ENCODE measurements at places on chromosomes 3 and 15.

- no peak for DNase-seq
These were observed 199.2 kb upstream of the CFAP20DC start for GRCh38 chr3:59249004-59249403.

DNA sequence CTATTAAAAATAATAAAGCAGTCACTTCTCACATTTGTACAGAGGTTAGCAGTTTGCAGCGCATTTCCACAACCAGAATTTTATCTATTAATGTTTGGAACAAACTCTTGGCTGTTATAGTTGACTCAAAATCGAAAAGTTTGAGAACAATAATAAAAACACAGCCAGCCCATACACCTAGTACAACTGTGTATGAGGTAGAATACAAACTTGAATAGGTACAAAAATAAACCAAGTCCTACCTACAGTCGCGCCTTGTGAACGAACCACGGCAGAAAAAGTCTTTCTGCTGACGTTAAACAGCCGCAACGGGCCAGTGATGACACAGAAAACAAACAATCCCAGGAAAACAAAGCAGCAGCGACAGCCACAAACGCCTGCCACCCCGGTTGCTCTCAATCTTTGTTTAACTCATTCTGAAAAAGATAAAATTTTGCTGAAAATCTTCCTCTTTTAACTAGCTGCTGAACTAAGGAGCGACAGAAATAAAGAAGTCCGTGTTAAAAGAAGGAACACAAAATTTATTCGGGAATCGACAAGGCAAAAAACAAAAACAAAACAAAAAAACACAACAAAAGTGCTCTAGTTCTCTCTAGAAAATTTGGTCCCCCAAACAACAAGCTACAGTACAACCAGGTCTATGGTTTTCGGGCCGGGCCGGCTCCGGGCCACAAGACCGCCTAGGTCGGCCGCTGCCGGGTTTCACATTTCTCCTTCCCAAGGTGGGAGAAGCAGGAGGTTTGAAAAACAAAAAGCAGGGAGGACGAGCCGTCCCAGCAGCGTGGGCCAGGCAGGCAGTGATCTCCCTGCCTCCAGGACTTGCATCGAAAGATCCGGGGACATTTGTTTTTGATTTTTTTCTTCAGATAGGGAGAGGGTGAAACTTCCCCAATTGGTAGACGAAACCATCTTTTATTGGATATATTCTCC is 2.9 kb downstream of the FOXL2 start:
- no peak for DNase-seq

DNA sequence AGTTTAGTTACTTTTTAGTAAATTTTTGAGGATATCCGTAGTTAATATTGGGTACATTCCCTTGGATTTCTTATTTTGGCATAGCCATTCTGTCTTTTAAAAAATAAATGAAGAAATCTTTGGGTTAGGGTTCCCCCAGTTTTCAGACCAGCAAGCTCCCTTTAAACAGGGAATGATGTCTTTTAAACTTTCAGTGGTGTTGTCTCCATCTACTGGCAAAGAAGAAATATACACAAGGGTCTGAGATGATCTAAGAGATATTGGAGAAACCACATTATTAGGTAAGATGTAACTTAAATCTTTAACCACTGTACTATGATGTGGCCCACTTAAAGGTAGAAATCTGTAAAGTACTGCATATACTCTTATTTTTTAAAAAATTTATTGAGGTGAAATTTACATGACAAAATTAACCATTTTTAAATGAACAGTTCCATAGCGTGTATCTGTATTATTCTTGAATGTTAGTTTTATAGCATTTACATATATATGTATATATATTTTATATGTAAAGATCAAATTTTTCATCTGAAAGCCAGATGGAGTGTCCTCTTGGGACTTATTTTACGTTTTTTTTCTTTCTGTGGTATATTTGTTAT is 35.1 kb upstream of the EIF3J start:
- no peak for DNase-seq

DNA sequence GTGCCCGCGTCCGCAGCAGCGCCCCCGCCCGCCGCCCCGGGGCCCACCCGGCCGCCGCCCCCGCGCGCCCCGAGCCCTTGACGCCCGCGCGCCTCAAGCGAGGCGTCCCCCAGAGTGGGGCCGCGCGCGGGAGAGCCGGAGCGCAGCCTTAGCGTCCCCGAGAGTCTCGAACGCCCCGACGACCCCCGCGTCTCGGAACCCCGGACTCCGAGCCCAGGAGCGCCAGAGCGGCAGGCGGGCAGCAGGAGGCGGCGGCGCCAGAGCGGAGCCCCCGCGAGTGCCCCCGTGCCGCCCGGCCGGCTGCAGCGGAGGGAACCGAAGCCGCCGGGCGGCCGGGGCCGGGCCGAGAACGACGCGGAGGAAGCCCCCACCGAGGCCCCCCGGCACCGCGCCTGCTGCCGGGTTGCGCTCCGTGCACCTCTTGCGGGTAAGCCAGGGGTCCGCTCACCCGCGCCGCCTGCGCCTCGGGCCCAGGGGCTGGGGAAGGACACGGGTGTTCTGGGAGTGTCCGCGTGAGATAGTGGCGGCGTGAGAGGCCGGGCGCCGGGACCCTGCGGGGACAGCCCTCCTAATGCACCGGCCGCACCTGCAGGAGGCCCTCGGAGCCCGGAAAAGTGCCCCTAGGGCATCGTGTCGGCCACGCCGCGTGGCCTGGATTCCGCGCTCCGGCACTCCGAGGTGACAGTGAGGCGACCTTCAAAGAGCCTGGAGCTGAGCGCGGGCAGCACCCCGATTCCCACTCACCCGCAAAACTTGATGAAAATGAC is 52.0 kb upstream of the ULK4 start:
- peak; percentile 49 for DNase-seq

DNA sequence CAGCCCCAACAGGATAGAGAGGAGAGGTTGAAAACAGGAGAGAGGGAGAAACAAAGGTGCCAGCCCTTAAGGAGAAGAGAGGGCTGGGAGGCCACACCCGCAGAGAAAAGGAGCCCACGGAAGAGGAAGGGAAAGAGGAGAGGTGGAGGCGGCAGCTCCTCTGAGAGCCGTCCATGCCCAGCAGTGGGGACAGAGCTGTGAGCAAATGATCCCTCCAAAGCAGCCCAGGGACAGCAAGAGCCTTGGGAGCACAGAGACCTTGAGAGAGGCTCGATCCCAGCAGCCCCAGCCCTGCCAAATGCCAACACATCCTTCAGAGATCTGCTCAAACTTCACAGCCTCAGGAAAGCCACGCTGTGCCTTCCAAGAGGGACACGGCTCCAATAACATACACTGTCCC is 66.7 kb upstream of the CORO2B start:
- DNase-seq, result no peak

- DNase-seq, result no peak
These were observed 71.2 kb downstream of the RSRC1 start for GRCh38 chr3:158181096-158181495.

DNA sequence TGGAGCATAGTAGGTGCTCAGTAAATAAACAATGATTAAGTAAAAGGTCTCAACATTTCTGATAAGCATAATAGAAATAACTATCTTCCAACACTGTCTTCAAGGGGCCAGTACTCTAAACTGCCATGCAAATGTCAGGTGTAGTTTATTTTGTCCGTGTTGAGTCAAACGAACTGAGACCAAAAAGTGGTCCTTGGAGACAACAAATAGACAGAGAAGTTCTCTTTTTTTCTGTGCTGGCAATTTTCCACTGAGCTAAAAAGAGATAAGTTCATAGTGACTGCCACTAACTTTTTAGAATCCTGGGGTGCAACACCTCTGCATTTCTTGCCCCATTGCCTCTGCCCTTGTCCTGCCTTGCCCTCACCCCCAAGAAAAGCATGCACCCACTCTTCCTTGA is 14.7 kb upstream of the MBNL1 start:
- DNase-seq, result no peak

- DNase-seq, result no peak
These were observed 7.4 kb upstream of the IQSEC1 start for GRCh38 chr3:13080591-13080990.

- DNase-seq, result no peak
These were observed 272.1 kb downstream of the SI start for GRCh38 chr3:164806188-164806587.

GRCh38 chr3:14324224-14324944 is 78.0 kb upstream of the SLC6A6 start:
- DNase-seq, result no peak

DNA sequence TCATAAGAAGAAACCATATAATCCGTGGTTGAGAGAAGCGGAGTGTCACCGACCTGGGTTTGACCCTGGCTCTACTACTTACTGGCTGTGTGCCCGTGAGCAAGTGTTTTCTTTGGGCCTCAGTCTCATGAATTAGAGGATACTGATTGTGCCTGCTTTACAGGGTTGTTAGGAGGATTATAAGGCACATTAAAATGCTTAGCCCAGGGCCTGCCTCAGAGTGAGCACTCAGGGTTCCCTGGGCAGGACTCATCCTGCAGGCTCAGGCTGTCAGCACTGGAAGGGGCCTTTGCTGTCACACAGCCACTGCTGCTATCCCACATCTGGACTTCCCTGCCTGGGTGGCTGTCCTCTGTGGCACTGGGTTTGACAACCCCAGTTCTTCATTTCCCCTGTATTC is 4.7 kb downstream of the PLA2G4F start:
- DNase-seq, result no peak

DNA sequence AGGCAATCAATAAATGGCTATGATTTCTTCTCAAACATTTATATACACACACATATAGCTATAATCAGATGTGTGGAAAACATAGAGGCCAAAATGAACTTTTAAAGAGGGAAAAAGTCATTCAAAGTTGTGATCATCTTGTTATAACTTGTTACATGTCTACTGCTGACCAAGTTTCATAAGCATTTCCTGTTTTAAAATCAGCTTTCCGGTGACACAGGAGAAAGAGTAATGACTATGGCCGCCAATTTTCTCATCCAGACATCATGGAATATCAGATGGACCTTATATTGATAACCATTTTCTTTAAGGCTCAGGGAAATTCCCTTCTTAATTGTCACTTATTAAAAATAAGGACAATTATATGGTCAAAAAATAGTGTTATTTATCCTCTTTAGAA is 71.7 kb upstream of the AGTR1 start:
- DNase-seq, result no peak

- no peak for DNase-seq
These were observed 127.9 kb downstream of the DMXL2 start for GRCh38 chr15:51494411-51495314.

- no peak for DNase-seq
These were observed 997.2 kb downstream of the TUSC7 start for GRCh38 chr3:117706756-117707155.

- no peak for DNase-seq
These were observed 59.0 kb downstream of the SLC12A1 start for GRCh38 chr15:48265135-48265534.

GRCh38 chr15:76059320-76060117 is at the start of gene TMEM266:
TSS of gene TMEM266 (plus strand) at chr15:76059985. CDS start at chr15:76134264, 74,279 bp downstream.
- peak; percentile 59 for DNase-seq
